A549 treated with Hydrocortisone at 1 μM for 4 hours (cell line): ENCODE measurements at places on chromosomes 4 and X. TPM values are rescaled to one million over a fixed set of nuclear protein-coding genes. Genes with fewer than 3 reads are reported as not detected.

The ARMCX1 gene
- total RNA-seq, result 0.22 to 0.61 TPM (median 0.48 TPM) in 5 replicates

The SPANXB1 gene
- 1.5 to 3.4 TPM (median 2.0 TPM) in 5 replicates for total RNA-seq

The TCEAL1 gene
- 33.9 to 44.2 TPM (median 38.3 TPM) in 5 replicates for total RNA-seq

The CCNG2 gene
- total RNA-seq, result 3.4 to 5.9 TPM (median 4.6 TPM) in 5 replicates

The GAR1 gene
- 41.2 to 45.9 TPM (median 43.5 TPM) in 5 replicates for total RNA-seq

The RAB41 gene
- not detected in 5 replicates for total RNA-seq

The SPIN2B gene
- 9.2 to 10.0 TPM (median 9.4 TPM) in 5 replicates for total RNA-seq
